Right atrium auricular region (tissue), 2 donors: ENCODE measurements at places on chromosomes 6 and 20. TPM values are rescaled to one million over a fixed set of nuclear protein-coding genes. Genes with fewer than 3 reads are reported as not detected.

- DNase-seq = no peak
These were observed 67.9 kb downstream of the BANF2 start for GRCh38 chr20:17767624-17768023.

DNA sequence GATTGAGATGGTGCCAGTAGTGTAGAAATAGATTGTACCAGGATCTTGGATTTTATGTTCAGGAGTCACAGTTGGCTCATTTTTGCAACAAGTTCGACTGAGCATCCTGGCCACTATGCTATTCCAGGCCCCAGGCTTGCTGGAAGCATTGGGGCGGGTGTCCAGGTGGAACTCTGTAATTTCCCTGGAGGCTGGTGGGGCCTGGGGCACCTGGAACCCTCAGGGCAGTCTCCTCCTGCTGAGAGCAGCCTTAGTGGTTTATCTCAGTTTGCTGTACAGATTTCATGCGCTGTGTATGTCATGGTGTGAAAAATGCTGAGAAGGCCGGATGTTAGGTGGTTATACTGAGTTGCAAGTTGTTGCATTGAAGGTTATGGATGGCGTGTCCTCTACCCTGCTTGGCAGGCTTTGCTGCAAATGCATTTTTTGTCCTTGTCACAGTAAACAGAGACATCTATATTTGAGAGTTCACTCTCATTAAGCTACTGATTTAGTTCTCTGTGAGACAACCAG lies 135.1 kb upstream of the MYLIP start:
- no peak for DNase-seq

- no peak for DNase-seq
These were observed 37.6 kb downstream of the GPLD1 start for GRCh38 chr6:24451581-24452388.

- DNase-seq = no peak
These were observed 260.6 kb downstream of the ERMARD start for GRCh38 chr6:170012037-170012330.

GRCh38 chr6:63941747-63942470 lies 306.3 kb downstream of the PHF3 start:
- DNase-seq = no peak

GRCh38 chr20:63452821-63453523 lies 19.5 kb downstream of the KCNQ2 start:
- no peak for DNase-seq

DNA sequence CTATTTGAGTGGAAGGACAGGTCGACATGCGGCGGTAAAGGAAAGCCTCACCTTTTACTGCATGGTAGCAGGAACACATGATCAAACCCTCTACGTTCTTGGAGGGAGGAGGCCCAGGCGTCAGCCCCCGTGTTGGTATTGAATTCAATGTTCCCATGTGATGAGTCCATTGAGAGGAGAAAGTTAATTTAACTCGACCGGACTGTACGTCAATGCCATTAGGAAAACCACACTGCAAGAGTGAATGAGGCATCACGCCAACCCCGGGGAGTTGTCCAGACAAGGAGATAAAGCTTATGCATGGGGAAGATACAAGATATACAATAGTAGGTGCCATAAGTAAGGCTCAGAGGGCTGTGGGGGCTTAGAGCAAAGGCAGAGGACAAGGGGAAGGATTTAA lies 213.9 kb upstream of the ECI2 start:
- no peak for DNase-seq

- no peak for DNase-seq
These were observed 113.8 kb downstream of the ARMC2 start for GRCh38 chr6:108961985-108962384.

DNA sequence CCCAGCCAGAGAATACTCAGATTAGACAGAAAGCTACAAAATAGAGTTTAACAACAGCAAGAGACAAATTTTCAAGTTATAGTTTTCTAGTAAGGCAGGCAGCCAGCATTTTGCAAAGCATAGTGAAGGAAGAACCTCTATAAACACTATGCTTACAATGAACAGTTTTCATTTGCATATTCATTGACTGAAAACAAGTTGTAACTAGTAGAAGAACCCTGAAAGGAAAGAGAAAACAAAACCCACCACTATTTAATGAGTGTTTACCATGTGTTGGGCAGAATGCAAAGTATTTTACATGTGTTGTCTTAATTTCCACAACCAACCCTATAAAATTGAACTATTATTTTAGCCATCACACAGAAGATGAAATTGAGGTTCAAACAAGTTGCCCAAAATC lies 196.1 kb downstream of the UBE3D start:
- DNase-seq = no peak

GRCh38 chr6:33167374-33168283 lies 24.6 kb downstream of the COL11A2 start:
- no peak for DNase-seq

- DNase-seq = no peak
These were observed 3.0 kb downstream of the SRC start for GRCh38 chr20:37348792-37349516.

- no peak for DNase-seq
These were observed 3.0 kb upstream of the NANP start for GRCh38 chr20:25626779-25627178.

DNA sequence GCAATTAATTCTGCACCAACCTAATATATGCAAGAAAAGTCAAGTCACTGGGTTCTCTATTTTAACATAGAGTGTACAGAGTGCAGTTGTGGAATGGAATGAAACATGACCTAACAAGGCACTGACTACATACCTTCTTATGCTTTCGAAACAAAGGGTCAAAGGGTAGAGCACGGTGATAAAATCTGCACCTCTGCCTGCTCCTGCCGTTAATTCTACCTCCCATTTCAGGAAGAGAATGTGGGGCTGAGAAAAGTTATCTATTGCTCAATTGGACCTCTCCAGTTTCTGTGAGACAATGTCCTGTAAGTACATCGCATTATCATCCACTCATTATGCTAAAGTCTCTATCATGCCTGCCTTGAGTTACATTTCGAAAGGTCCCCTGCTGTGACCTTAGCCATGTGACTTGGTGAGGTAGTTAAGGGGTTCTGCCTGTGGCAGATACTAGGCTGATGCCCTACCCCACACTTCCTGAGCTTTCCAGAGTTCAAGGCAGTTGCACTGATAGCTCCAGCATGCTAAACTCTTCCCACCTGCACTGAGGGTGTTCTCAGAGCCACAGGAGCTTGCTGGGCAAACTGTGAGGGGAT lies 14.0 kb upstream of the MOCS1 start:
- DNase-seq = no peak

GRCh38 chr6:44003345-44004061 lies 123.7 kb downstream of the MRPL14 start:
- DNase-seq = no peak

DNA sequence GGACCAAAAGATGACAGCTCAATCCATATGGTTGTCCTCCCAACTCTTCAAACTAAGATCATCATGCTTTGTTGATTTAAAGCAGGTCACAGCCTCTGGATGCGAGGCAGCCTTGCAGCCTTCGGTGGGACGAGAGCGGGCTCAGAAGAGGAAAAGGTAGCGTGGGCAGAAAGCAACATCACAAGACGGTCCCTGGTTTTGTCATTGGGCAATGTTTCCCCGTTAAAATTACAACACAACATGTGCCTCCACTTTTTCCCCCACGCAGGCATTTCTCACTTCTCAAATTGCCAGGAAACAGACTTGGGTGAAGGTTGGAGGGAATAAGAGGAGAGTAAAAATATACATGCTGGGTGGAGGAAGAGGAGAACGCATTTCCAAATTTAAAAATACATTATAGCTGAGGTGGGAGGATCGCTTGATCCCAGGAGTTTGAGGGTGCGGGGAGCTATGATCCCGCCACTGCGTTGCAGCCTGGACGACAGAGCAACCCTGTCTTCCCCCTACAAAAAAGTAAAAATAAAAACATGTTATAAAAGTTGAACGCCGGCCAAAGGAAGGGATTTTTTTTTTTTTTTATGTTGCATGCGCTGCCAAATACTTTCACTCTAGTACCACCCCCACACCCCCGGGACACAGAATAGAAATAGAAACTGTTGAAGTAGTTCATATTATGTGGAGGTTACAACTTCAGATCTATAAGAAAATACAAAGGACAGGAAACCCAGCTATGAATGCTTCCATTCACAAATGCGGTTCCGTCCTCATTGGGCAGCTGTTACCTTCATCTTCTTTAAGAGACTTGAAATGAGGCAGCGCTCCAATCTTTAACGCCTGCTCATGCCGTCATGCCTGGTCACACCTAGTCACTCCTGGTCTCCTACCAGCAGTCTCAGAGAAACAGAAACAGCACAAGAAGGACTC lies 13.9 kb upstream of the NAA20 start:
- DNase-seq = peak; percentile 78

GRCh38 chr20:3927486-3928291 lies 38.5 kb downstream of the PANK2 start:
- peak; percentile 73 for DNase-seq

- no peak for DNase-seq
These were observed 52.7 kb downstream of the KDM1B start for GRCh38 chr6:18207949-18208348.

- no peak for DNase-seq
These were observed 264.9 kb upstream of the PLCB4 start for GRCh38 chr20:8803941-8804340.

WASF1 gene
- total RNA-seq = 3.5 TPM

FAM184A gene
- 2.2 TPM for total RNA-seq

TP53TG5 gene
- not detected for total RNA-seq

TREML1 gene
- total RNA-seq = not detected

BPIFB2 gene
- total RNA-seq = not detected

ZNF311 gene
- total RNA-seq = not detected

CD93 gene
- 51.6 TPM for total RNA-seq

RIPOR3 gene
- 2.9 TPM for total RNA-seq

OXT gene
- total RNA-seq = not detected
